ENCODE measurements at places on chromosomes 16 and 17.

DNA sequence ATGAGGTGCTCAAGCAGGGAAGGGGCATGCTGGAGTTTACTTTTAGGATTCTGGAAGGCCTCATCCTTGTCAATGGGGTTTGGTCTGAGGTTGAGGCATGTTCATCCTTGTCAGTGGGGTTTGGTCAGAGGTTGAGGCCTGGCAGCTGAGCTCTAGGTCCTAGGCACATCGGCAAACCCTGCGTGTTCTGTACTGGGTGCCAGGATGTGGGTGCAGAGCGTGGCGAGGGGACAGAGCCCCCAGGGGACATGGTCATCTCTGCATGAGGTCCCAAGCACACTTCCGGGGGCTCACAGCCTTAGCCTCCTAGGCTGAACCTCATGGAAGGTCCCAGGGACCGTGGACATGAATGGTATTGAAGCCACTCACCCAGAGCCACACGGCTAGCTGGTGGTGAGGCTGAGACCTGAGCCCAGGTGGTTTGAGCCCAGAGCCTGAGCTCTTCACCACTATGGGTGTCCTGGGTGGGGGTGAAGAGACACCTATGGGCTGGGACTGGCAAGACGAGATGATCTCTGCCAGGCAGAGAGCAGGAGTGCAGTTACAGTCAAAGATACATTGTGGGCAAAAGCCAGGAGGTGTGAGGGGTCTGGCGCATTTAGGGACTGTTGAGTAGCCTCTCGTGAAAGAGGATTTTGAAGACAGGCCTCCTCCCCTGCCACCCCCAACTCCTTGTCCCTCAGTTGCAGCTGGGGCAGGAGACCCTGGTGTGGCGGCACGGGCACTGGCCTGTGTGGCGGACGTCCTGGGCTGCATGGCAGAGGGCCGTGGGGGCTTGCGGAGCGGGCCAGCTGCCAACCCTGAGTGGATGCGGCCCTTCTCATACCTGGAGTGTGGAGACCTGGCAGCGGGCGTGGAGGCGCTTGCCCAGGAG is 19.3 kb downstream of the FCSK start:
- DNase-seq = no peak

- DNase-seq = peak; percentile 80
These were observed at the start of gene TNFSF13 for GRCh38 chr17:7558544-7559319. TSS of gene TNFSF13 (plus strand) at chr17:7558750. CDS start at chr17:7559040, 290 bp downstream.

- DNase-seq = no peak
These were observed 38.9 kb upstream of the CSNK2A2 start for GRCh38 chr16:58236831-58237230.

DNA sequence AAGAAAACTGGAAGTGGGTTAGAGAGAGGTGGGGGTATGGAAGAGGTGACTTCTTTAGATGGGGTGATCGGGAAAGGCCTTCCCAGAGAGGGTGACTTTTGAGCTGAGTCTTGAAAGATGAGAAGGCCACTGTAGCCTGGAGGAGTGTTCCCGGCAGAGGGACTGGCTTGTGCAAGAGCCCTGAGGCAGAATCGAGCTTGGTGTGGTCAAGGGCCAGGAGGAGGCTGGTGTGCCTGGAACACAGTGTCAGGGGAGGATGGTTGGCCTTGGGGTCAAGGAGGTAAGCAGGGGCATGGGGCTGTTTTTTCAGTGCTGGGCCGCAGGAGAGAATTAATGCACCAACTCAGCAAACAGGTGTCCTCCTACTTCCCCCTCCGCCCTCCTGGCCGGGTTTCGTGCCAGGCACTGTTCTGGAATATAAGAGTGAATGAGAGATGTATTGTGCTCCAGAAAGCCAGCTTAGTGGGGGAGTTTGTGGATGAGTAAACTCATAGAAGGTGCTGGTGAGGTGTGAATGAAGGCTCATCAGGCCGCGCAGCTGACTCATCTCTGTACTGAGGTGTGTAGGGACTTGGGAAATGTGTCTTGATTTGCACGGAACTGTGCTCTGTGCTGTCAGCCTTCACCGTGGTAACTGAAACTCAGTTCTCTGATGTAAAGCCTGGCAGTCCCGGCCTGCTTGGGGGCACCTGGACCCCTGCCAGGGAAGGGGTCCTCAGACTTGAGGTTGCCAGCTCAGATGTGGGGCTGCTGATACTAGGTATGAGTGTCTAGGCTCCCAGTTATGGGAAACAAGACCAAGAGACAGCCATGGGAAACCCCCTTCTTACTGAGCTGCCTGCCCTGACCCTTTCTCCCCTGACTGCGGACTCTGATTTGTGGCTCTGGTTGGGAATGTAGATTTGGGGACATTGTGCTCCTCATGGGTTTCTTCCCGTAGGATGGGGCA is 15.3 kb downstream of the KSR1 start:
- no peak for DNase-seq

GRCh38 chr17:65593855-65594845 is 32.7 kb upstream of the AXIN2 start:
- peak; percentile 9 for DNase-seq

- DNase-seq = no peak
These were observed 78.2 kb downstream of the HLF start for GRCh38 chr17:55342800-55343585.

GRCh38 chr16:56525236-56525635 is 5.4 kb upstream of the BBS2 start:
- DNase-seq = no peak

- no peak for DNase-seq
These were observed 387.1 kb downstream of the XYLT1 start for GRCh38 chr16:17083628-17084027.

All from KBM-7 (cell line).